ENCODE measurements at places on chromosomes 16 and 17. TPM values are rescaled to one million over a fixed set of nuclear protein-coding genes. Genes with fewer than 3 reads are reported as not detected.

- peaks cover 5% of the 10 kb centered on the region for H3K36me3 ChIP-seq
- H3K4me3 ChIP-seq = no peak overlapping the region
- H3K4me1 ChIP-seq = peaks cover 10% of the 10 kb centered on the region
Observed at GRCh38 chr16:86494039-86494564, 16.2 kb upstream of the FOXF1 start.

- H3K4me3 ChIP-seq = no peak overlapping the region
- H3K36me3 ChIP-seq = peaks cover 7% of the 10 kb centered on the region
- peaks cover 10% of the 10 kb centered on the region for H3K4me1 ChIP-seq
- DNase-seq = peak; percentile 99
Observed at GRCh38 chr16:56389554-56389953, 35.8 kb downstream of the AMFR start.

GRCh38 chr17:2241823-2242222, 61.8 kb downstream of the SMG6 start:
- H3K27me3 ChIP-seq = no peaks in the 10 kb centered on the region
- peak; percentile 96 for DNase-seq
- peak overlapping the region; percentile 91 for H3K27ac ChIP-seq
- peaks cover 48% of the 10 kb centered on the region for H3K4me1 ChIP-seq
- H3K4me3 ChIP-seq = no peak overlapping the region

- H3K4me1 ChIP-seq = no peaks in the 10 kb centered on the region
- H3K4me3 ChIP-seq = no peak overlapping the region
- no peak overlapping the region for H3K27ac ChIP-seq
- no peak for DNase-seq
Observed at GRCh38 chr17:64339516-64340490, 50.9 kb downstream of the PECAM1 start.

DNA sequence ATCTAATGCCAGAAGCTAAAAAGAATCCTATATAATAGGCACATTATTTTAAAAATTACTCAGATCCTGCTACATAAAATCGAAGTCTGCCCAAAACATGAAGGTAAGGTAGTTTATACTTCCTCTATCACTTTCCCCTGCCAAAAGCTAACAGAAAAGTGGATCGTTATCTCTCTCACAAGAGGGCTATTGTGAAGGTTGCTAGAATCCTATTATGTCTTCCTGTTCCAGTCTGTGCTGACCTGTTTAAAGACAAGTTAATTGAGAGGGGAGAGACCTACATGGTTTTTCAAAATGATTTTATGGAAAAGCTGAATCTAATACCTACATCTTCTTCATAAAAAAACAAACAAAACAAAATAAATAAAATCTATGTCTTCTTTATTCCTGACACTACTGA, 1410.9 kb upstream of the CDH8 start:
- no peak overlapping the region for H3K27ac ChIP-seq
- no peak for DNase-seq
- H3K4me3 ChIP-seq = no peak overlapping the region
- no peaks in the 10 kb centered on the region for H3K27me3 ChIP-seq
- no peaks in the 10 kb centered on the region for H3K4me1 ChIP-seq

DNA sequence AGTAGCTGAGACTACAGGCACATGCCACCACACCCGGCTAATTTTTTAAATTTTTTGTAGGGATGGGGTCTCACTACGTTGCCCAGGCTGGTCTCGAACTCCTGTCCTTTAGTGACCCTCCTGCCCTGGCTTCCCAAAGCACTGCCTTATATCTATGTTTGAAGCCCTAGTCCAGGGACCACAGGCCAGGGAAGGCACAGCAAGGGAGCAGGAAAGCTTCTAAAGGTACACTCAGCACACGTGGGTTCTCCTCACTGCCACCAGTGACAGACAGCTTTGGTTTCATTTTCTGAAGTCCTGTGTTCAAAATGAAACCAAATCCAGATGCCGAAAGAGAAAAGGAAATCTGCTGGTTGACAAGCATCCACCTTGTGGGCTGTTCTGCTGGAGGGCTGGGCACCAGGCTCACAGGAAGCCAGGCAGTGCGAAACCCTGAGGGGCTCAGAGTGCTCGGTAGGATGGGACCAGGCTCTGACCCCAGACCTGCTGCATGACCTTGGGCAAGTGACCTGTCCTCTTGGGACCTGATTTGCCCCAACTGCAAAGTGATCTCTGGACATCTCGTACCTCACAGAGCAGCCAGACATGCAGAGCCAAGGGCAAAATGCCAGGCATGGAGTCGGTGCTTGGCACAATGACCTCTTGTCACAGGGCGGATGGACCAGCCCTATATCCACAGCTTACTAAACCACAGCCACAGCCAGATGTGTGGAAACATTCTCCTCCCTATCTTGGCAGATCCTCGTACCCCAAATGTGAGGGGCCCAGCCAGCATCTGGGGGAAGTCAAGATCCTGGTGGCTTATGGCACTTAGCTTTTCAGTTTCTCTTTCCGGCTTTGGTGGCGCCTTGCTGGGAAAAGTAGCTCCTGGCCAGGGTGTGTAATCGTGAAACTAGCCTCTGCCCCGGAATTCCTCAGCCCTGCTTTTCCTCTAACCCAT, 2.8 kb upstream of the SOCS1 start:
- H3K4me3 ChIP-seq = no peak overlapping the region
- H3K27me3 ChIP-seq = no peaks in the 10 kb centered on the region
- no peak overlapping the region for H3K27ac ChIP-seq
- H3K36me3 ChIP-seq = peaks cover 10% of the 10 kb centered on the region

DNA sequence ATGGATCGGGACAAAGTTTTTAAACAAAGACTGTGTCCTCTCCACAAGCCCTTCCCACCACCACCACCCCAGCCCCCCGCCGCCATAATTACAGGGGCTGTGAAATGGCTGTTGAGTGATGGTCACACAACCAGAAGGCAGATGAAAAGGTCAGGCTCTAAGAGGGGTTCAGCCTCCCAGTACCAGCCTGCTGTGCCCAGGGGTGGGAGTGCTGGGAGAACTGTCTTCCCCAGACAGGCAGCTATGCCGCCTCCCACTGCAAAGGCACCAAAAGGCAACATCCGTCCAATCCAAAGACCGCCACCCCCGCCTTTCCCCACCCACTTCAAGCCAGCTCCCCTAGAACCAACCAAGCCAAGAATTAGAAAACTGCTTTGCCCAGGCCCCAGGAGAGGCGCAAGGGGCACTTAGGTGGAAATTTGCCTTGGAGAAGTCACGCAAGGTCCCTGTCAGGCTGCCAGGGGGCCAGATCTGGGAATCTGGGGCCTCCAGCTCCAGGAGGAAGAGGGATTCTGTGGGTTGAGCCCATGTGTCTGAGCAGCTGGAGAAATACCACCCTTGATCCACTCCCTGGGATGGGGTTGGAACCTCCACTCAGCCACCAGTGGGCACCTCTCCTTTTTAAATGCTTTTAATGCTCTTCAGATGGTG, 14.4 kb downstream of the CARHSP1 start:
- H3K36me3 ChIP-seq = peaks cover 30% of the 10 kb centered on the region
- H3K4me3 ChIP-seq = no peak overlapping the region
- peaks cover 12% of the 10 kb centered on the region for H3K4me1 ChIP-seq

DNA sequence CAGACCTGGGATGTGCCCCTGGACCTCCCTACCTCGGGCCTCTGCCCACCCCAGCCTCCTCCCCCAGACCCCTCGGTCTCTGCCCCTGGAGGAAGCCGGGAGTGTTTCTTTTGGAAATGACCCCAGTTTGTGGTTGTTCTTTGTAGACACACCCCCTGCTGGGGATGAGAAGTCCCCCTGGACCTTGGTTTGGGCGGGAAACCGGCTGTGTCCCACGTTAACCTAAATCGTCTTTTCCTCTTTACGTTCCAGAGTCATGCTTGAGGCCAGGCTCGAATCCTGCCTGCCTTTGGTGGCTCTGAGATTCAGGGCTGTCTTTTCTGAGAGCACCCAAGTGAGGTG, 116.6 kb downstream of the METRNL start:
- no peaks in the 10 kb centered on the region for H3K36me3 ChIP-seq
- H3K27ac ChIP-seq = no peak overlapping the region
- no peak overlapping the region for H3K4me3 ChIP-seq

GRCh38 chr17:8320990-8321389, 10.9 kb downstream of the ARHGEF15 start:
- no peak for DNase-seq
- peaks cover 12% of the 10 kb centered on the region for H3K27me3 ChIP-seq
- H3K4me3 ChIP-seq = no peak overlapping the region
- no peaks in the 10 kb centered on the region for H3K36me3 ChIP-seq
- H3K27ac ChIP-seq = no peak overlapping the region
- H3K4me1 ChIP-seq = no peaks in the 10 kb centered on the region

DNA sequence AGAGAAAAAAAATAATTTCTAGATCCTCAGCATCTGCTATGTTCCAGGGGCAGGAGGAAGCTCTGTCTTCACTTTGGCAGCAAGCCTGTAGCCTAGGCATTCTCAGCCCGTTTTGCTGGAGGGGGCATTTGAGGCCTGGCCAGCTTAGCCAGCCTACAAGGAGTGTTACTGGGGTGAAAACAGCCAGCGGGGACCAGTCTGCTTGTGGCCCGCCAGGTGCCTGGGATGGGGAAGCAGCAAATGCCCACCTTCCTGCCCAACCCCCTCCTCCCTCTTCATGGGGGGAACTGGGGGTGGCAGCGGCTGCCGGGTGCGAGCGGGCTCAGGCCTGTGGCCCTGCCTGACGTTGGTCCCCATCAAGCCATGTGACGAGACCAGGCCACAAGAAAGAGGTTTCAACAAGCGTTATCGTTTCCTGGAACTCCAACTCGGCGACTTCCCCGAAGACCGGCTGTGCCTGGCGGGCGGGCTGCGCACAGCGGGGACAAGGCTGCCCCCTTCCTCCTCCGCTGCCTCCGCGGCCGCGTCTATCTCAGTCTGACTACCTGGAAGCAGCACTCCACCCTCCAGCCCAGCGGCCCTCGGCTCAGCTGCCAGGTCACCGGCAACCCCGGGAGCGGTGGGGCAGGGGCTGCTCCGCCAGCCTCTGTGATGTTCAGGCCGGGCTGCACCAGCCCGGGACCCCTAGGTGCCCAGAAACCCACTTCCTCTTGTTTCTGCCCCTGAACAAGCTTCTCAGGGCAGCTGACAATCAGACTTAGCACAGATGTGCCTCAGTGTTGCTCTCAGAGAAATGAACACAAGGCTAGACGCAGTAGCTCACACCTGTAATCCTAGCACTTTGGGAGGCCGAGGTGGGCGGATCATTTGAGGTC, 22.9 kb downstream of the SOCS1 start:
- DNase-seq = no peak
- H3K27ac ChIP-seq = no peak overlapping the region
- H3K36me3 ChIP-seq = no peaks in the 10 kb centered on the region
- no peaks in the 10 kb centered on the region for H3K27me3 ChIP-seq
- H3K4me1 ChIP-seq = peaks cover 2% of the 10 kb centered on the region
- H3K4me3 ChIP-seq = no peak overlapping the region

- no peak overlapping the region for H3K4me3 ChIP-seq
- H3K27me3 ChIP-seq = peaks cover 15% of the 10 kb centered on the region
- no peak overlapping the region for H3K27ac ChIP-seq
- no peaks in the 10 kb centered on the region for H3K36me3 ChIP-seq
- H3K4me1 ChIP-seq = no peaks in the 10 kb centered on the region
Observed at GRCh38 chr17:63492940-63493339, 16.1 kb downstream of the ACE start.

- H3K4me1 ChIP-seq = no peaks in the 10 kb centered on the region
- no peak overlapping the region for H3K27ac ChIP-seq
- H3K36me3 ChIP-seq = no peaks in the 10 kb centered on the region
- no peak overlapping the region for H3K4me3 ChIP-seq
- no peak for DNase-seq
Observed at GRCh38 chr16:79847101-79847500, 246.6 kb upstream of the MAF start.

GRCh38 chr17:5003214-5003867, 5.6 kb downstream of the KIF1C start:
- H3K4me1 ChIP-seq = peaks cover 12% of the 10 kb centered on the region
- DNase-seq = no peak
- peaks cover 42% of the 10 kb centered on the region for H3K36me3 ChIP-seq
- no peak overlapping the region for H3K27ac ChIP-seq
- no peak overlapping the region for H3K4me3 ChIP-seq

DNA sequence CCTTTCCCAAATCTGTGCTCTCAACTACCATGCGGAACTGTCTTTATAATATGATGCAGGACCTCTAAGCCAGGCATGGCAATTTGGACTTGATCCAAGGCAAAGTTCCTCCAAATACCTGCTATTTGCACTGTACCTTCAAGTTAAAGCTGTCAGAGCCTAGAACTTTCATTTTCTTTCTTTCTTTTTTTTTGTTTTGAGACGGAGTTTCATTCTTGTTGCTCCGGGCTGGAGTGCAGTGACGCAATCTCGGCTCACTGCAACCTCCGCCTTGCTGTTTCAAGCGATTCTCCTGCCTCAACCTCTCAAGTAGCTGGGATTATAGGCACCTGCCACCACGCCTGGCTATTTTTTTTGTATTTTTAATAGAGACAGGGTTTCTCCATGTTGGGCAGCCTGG, 51.7 kb downstream of the ARHGAP27 start:
- no peaks in the 10 kb centered on the region for H3K27me3 ChIP-seq
- H3K27ac ChIP-seq = no peak overlapping the region
- no peaks in the 10 kb centered on the region for H3K4me1 ChIP-seq
- H3K4me3 ChIP-seq = no peak overlapping the region
- no peaks in the 10 kb centered on the region for H3K36me3 ChIP-seq

DNA sequence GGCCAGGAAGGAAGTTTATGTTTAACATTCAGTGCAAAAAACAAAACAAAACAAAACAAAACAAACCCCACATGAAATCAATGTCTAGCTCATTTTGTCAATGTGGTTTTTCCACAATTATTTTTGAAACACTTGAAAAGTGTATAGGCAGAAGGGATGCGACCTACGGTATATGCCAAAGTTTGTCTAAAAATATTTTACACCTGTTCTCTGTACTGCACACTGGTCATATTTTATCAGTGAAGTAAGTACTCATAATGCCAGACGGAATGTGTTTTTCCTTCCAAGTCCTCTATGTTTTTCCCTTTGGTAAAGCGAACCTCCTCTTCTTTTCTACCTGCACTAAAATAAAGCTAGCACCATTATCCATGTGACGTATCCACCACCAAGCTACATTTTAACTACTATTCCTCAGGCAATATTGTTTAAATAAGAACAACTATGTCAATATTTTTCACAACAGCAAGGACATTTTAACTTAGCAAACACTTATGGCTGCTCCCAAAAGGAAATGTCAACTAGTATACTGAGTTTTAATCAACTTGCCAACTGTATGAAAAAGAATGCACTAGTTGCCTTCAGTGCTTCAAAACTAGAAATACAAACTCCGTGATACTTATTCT, 10.3 kb downstream of the TOB1 start:
- H3K27me3 ChIP-seq = no peaks in the 10 kb centered on the region
- no peak overlapping the region for H3K4me3 ChIP-seq
- H3K4me1 ChIP-seq = no peaks in the 10 kb centered on the region

CCL11 gene
- not detected for total RNA-seq

SULT1A4 gene
- 2.1 TPM for total RNA-seq

SBK1 gene
- total RNA-seq = under 0.01 TPM

CDRT15L2 gene
- not detected for total RNA-seq

KCNJ12 gene
- total RNA-seq = 1.5 TPM

UBTF gene
- total RNA-seq = 42.1 TPM

CTRB1 gene
- total RNA-seq = not detected

NLE1 gene
- 22.3 TPM for total RNA-seq

NLRC3 gene
- 0.17 TPM for total RNA-seq

CACNA1H gene
- total RNA-seq = 0.26 TPM

ZNF469 gene
- total RNA-seq = 1.3 TPM

UMOD gene
- total RNA-seq = not detected

UTP18 gene
- total RNA-seq = 27.9 TPM
